ENCODE measurements at places on chromosomes 5 and 9.
A peak's percentile ranks its signal among the peaks of the same experiment; 100 is the strongest.

DNA sequence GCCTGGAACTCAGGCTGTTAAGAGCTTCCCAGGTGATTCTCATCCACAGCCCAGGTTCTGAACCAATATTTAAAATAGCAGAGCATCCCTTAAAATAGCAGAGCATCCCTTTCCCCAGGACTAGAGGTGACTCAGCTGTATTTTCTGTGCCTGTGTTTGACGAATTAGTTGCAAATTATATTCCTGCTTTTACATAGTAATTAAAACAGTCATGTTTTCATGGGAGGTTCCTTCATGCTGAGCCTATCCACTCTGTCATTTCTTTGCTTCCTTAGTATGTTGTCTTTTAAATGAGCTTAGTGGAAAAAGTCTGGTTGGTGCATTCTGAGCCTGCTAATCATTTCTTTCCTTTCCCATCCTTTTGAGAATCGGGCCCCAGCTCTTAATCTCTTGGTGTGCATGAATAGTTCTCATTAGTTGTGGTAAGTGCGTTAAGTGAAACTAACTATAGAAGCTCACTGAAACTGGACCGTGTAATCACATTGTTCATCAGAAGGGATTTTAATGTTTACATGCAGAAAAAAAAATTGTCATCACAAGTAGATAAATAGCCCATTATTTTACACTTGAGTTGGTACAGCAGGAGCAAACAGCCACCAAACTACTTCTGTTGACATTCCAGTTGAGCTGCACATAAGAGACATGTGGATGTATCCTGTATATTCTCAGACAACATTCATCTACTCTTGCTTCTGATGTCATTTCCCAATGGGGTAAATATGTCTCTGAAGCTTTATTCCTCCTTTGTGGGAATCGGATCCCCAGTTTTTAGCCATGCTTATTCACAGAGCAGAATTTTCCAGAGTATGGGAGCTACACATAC, 596.9 kb upstream of the WWC1 start:
- no peaks in the 10 kb centered on the region for H3K27me3 ChIP-seq
- peaks cover 15% of the 10 kb centered on the region for H3K4me1 ChIP-seq
- H3K36me3 ChIP-seq, result no peaks in the 10 kb centered on the region
- H3K4me3 ChIP-seq, result no peak overlapping the region
- no peak overlapping the region for H3K27ac ChIP-seq

GRCh38 chr9:84404095-84404686, 63.6 kb upstream of the SLC28A3 start:
- H3K36me3 ChIP-seq, result no peaks in the 10 kb centered on the region
- DNase-seq, result peak; percentile 8
- no peaks in the 10 kb centered on the region for H3K4me1 ChIP-seq
- H3K27me3 ChIP-seq, result no peaks in the 10 kb centered on the region

GRCh38 chr5:135750506-135750905, 84.0 kb upstream of the SLC25A48 start:
- H3K36me3 ChIP-seq, result no peaks in the 10 kb centered on the region
- H3K27ac ChIP-seq, result no peak overlapping the region
- no peak overlapping the region for H3K4me3 ChIP-seq
- DNase-seq, result no peak
- H3K4me1 ChIP-seq, result no peaks in the 10 kb centered on the region
- H3K27me3 ChIP-seq, result no peaks in the 10 kb centered on the region

GRCh38 chr5:67305401-67305800, 108.8 kb upstream of the CD180 start:
- H3K4me1 ChIP-seq, result no peaks in the 10 kb centered on the region
- no peak overlapping the region for H3K4me3 ChIP-seq
- DNase-seq, result no peak
- H3K36me3 ChIP-seq, result no peaks in the 10 kb centered on the region
- H3K27ac ChIP-seq, result no peak overlapping the region

DNA sequence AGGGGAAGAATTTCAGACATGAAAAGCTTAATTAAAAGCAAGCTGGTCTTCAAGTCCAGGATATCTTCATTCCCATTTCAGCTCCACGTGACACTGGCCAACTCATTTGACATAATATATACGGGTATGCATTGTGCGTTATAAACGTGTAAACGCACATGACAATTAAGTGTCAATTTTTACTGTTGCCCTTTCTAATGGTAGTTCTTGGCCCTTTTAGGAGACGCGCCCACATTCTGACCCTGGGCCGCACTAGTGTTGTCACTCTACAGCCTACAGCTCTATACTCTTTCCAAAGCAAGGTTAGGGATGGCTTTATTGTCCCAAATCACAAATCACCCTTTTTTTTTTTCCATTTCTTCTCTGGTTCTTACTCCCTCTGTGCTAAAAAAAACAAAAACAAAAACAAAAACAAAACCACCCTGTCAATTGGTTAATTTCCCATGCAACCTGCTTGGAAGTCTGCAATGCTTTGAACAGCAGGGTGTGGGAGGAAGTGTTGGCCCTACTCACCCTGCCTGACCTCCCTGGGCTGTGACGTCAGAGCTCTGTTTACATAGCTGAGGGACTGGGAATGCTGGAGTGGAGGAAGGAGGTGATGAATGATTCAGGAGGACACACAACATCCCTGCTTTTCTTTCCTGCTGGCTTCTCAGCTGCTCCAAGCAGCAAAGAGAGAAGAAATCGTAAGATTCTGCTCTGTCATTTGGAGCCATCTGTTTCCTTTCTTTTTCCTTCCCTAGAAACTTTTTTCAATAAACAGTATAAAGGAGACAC, 19.3 kb downstream of the RFK start:
- no peak for DNase-seq
- no peak overlapping the region for H3K4me3 ChIP-seq
- no peak overlapping the region for H3K27ac ChIP-seq
- no peaks in the 10 kb centered on the region for H3K36me3 ChIP-seq
- no peaks in the 10 kb centered on the region for H3K27me3 ChIP-seq

Data from HCT116 (cell line).